Stimulated activated CD8-positive, alpha-beta memory T cell treated with anti-CD3 and anti-CD28 coated beads, Interleukin-15, amount 100 ng/mL, for 4 hours (primary cell): ENCODE measurements at places on chromosomes 6 and 20.
A peak's percentile ranks its signal among the peaks of the same experiment; 100 is the strongest.

DNA sequence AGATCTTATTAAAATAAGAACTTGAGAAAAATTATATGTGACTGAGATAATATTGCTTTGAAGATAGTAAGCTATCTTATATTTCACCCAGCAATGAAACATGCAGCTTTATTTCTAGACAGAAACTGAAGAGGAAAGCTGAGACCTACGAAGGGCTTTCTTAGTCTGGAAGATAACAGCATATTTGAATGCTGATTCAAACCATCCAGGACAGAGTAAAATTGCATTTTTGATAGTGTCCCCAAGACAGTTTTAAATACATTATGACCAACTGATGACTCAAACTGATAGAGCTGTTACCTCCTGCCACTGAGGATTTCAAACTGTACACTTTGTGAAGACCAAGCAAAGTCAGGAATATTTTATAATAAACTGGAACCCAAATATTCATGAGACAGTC, 409.6 kb downstream of the GRIK2 start:
- DNase-seq = no peak

DNA sequence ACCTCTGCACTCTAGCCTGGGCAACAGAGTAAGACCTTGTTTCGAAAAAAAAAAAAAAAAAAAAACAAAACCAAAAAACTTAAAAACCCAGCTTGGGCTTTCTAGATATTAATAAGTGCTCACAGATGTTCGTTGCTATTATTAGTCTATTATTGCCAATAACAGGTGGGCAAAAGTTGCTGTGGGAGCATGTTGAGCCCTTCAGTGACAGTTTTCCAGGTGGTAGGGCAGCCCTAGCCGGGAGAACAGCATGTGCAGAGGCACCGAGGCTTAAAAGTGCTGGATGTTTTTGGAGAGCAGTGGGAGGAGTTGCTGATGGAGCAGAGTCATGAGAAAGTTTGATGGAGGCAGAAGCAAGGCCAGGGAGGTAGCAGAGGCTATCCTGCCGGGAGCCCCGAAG, 4.4 kb downstream of the PPP1R16B start:
- no peak for DNase-seq

GRCh38 chr6:26403893-26404292, 1.8 kb downstream of the BTN3A1 start:
- no peak for DNase-seq

DNA sequence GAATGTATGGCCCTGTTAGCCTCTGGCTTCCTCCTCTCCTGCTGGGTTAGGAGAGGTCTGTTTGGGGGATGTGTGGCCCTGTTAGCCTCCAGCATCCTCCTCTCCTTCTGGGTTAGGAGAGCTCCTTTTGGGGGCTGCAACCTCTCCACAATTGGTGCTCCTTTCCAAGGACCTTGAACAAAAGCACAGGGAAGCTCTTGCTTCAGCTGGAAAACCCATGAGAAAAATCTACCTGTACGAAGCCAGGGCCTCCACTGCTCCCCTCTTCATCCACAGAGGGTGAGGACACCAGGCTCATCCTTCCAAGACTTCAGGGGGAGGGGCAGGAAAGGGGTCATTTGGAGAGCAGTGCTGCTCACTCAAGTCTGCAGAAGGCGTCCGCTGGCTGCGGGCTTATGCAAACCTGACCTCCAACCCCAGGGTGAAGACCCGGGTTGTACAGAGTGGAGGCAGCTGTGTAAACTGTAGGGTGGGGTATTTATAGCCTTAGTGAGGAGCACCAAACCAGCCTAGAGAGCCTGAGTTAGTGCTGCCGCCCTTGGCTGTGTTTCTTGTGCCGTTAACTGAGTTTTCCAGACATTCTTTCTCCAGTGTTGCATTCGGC, 62.1 kb downstream of the SLC24A3 start:
- DNase-seq = no peak

- no peak for DNase-seq
These were observed 76.8 kb downstream of the PRDM1 start for GRCh38 chr6:106162921-106163320.

DNA sequence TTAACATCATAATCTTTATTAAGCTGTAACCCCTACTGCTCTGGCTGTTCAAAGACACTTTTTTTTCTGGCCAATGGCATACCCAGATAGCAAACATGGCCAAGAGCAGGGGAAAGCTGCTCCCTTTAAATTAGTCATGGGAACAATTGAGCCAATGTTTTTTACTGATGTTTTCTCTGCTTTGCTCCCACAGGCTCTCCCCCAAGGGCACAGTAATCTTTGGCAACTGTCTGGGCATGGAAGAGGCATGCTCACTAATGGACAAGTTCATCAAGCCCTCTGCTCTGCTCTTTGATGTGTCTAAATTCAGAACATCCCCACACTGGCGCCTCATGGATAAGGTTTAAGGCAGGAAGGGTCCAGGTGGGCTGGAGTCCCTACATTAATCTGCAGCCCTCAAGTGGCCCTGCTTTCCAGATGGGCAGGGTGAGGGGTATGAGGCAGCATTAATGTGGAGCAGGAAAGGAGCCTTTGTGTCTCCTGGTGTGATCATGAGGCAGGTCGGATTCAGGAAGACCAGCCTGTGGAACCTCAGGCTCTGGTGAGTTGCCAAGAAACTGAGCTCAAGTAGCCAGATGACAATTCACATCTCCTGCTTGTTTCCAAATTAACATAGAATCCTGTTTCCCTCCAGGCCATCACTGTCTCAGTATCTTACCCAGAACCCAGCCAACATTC, 227.0 kb upstream of the CST7 start:
- no peak for DNase-seq

- DNase-seq = no peak
These were observed 1.9 kb downstream of the POU3F2 start for GRCh38 chr6:98836025-98836961.

DNA sequence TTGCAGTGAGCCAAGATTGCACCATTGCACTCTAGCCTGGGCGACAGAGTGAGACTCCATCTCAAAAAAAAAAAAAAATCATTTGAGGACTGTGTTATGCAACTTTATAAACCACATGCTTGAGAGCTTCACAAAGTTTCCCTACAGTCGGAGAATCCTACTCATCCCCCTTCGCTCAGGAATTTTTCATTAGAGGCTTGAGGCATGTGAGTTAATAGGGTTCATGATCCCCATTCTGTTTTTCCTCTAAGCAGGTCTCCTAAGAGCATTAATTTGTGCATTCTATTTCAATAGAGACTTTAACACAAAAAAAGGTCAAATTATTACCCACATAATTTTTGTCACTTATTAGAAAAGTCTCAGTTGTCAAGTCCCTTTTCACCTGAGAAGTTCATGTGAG, 103.7 kb upstream of the SOX4 start:
- DNase-seq = no peak

DNA sequence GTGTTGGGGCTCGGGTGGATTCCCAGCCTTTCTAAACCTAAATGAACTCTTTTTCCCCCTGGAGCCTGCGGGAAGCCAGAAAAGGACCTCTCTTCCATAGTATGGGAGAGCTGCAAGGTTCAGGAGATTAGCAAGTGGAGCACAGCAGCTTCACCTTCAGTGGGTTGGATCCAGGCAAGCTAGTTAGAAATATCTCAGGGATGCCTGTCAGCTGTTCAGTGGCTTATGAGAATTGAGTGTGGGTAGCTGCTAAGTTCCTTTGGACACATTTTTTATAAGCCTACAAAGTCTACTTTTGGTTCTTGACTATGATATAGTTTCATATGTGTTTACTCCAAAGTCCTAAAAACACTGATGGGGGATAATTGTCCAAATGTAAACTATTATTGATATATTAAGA, 642.1 kb downstream of the EPM2A start:
- DNase-seq = no peak

GRCh38 chr6:114712129-114712662, 369.4 kb upstream of the HS3ST5 start:
- DNase-seq = no peak

DNA sequence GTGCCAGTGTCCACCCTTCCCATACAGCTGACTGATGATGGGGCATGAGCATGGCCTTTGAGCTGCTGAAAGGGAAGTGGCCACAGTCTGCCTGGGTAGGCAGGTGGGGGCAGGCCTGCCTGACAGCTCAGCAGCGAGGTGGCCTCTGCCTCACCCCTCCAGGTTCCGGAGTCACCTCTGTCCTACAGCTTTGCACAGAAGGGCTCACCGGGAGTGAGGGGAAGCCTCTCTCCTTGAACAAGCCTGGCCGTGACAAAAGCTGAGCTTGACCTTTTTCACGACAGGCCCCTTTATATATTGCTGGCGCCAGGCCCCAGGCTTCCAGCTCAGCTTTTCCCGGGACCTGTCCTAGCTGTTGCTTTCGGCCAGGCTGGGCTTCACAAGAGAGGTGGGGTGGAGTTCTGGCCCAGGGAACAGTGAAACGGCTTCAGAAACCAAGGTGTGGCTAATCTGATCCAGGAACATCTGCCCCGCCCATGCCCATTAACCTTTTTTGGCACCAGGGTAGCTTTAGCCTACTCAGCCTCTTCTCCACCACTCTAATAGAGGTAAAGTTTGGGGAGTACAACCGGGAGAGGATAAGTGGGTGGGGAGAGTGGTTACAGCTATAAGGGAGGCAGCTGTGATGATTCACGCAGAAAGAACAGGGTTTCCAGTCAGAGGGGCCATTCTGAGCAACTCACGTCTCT, 42.9 kb downstream of the C6orf132 start:
- DNase-seq = no peak

GRCh38 chr20:62176866-62177265, 6.0 kb upstream of the MTG2 start:
- no peak for DNase-seq

- no peak for DNase-seq
These were observed 53.3 kb downstream of the SLC22A23 start for GRCh38 chr6:3403238-3404173.

DNA sequence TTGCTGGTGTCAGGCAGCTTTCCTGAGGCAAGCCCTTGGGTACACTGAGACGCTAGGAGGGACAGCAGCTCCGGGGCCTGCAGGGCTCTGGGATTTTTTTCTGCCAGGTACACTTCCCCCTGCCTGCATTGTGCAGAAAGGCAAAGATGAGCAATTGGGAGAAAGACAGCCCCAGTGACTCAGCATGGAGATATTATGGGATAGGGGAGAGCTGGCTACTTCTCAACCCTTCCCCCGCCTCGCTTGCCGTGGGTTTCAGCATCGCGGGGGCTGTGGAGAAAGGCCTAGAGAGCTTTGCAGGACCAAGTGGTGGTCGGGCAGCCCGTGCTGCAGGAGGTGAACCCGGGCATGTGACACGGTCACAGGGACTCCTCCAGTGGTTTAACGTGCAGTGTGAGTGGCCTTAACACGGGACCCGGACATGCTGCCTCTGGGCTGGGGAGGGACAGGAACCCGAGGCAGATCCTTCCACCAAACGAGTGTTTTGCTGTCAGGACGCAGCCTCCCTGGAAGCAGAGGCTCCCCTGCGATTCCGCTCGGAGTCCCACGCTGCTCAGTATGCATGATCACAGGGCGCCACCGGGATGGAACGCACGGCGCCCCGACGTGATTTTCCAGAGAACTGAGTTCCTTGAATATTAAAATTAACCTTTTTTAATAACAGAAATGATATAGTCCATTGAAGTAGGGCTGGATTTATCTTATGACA, 139.9 kb downstream of the CDH4 start:
- DNase-seq = no peak

DNA sequence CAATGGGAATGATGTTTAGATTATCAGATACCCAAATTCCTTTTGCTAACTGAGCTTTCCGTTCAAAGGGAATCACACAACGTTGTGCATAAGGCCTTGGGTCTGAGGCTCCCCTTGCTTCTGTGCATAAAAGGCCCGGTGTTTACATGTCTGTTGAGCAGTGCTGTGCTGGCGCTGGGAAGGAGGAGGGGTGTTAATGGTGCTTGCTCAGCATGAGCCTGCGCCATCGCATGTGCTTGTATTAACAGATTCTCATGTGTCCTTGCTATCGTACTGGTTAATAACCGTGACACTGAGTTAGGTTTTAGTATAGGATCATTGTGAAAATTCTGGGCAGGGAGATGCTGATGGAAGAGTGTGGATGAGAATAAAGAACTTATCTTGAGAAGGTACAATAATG, 62.3 kb upstream of the TRAF3IP2 start:
- DNase-seq = no peak

- DNase-seq = no peak
These were observed 578.3 kb downstream of the PTPRT start for GRCh38 chr20:42611423-42611822.

GRCh38 chr20:49993301-49993751, 10.5 kb downstream of the SNAI1 start:
- DNase-seq = no peak

GRCh38 chr20:22920898-22921297, 114.2 kb upstream of the SSTR4 start:
- no peak for DNase-seq

GRCh38 chr6:147204060-147204785, at the start of gene STXBP5:
STXBP5 (plus strand) TSS chr6:147204417; CDS start chr6:147204533, 116 bp downstream.
- peak; percentile 17 for DNase-seq

DNA sequence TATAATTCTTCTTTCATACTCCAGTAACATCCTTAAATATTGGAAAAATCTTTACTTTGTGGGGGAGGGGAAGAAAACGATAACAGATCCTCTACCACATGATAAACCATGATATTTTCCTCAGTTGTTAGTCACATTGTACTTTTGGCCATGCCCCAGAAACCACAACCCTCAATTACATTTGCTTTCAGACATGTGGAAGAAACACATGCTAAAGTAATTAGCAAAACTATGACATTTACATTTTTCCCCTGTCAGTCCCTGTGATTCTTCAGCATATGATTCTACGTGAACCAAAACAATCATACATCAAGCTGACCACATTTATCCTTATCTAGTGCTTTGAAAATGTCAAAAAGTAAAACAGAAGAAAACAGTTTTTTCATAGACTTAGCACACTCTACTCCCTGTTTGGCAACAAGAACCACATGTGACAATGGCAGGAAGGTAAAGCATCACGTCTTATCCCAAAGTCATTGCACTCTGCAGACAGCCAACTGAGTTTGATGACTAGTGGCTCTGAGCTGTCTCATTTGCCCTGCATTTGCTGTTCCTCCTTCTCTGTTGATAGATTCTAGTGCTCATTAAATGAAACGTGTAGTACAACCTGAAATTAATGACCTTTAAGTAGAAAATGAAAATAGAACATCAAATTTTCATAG, 505.8 kb upstream of the MARCKS start:
- no peak for DNase-seq

GRCh38 chr6:86961455-86962200, 24.3 kb downstream of the HTR1E start:
- DNase-seq = no peak
